AG04449 (cell line): ENCODE measurements at places on chromosomes 3 and 15.

GRCh38 chr3:147119346-147119745 is 287.0 kb downstream of the ZIC4 start:
- DNase-seq: no peak

DNA sequence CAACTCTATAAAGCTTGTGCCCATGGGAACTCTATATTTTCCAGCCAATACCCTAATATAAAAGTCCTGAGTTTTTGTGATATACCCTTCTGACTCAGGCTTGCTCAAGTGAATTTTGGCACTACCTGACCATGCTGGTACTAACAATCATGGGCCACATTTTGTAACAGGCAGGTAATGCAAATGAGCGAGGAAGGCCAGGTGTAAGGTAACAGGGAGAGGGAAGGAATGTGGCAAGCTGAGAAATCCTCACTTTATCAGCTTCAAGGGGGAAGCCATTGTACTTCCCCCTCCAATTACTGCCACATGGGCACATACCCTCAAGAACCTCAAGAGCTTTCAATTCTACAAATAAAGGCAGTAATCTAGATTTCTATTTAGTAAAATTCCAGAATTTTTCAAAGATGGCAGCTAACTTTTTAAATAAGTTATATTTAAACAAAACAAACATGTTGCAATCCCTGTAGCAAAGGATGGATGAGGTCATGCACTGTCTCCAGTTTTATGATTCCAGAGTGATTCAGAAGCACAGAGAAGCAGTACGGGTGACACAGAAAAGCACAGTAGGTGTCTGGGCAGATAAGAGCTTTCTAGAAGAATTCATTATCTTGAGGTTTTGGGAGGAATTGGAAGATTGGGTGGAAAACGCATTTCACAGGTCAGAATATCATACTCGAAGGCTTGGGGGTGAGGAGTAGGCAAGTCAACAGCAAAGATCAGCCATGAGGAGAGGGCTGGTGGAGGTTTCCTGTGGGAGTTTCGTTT is 87.6 kb downstream of the FOXP1 start:
- peak; percentile 82 for DNase-seq

- DNase-seq: no peak
Measured at GRCh38 chr3:133742351-133743091, 3.7 kb upstream of the TF start.

- DNase-seq: no peak
Measured at GRCh38 chr3:149967086-149967685, 3.5 kb downstream of the PFN2 start.

- no peak for DNase-seq
Measured at GRCh38 chr3:14358426-14359211, 43.8 kb upstream of the SLC6A6 start.

GRCh38 chr15:48798319-48798718 is 12.6 kb downstream of the CEP152 start:
- no peak for DNase-seq

- DNase-seq: peak; percentile 71
Measured at GRCh38 chr15:49877117-49877872, 241.7 kb downstream of the ATP8B4 start.

DNA sequence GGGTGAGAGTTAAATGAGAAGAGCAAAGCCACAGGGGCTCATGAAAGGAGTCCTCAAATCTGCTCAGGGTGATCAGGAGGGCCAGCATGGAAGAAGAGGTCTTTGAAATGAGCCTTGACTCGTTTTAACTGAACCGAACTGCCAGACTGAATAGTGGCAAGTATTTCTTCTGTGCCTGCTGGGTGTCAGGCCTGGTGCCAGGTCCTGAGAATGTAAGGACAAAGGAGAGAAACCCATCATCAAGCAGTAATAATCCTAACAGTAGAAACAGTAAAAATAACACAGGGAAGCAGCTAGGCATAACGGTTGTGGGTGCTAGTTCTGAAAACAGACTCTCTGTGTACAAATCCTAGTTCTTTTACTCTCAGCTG is 40.4 kb upstream of the SMAD3 start:
- DNase-seq: no peak

DNA sequence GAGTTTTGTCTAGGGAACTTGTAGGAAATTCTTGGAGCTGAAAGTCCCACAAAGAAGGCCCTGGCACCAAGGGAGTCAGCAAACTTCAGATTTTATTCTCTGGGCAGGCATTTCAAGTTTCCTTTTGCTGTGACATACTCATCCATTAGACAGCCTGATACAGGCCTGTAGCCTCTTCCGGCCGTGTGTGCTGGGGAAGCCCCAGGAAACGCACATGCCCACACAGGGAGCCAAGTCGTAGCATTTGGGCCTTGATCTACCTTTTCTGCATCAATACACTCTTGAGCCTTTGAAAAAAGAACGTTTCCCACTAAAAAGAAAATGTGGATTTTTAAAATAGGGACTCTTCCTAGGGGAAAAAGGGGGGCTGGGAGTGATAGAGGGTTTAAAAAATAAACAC is 15.0 kb downstream of the TIGIT start:
- no peak for DNase-seq

DNA sequence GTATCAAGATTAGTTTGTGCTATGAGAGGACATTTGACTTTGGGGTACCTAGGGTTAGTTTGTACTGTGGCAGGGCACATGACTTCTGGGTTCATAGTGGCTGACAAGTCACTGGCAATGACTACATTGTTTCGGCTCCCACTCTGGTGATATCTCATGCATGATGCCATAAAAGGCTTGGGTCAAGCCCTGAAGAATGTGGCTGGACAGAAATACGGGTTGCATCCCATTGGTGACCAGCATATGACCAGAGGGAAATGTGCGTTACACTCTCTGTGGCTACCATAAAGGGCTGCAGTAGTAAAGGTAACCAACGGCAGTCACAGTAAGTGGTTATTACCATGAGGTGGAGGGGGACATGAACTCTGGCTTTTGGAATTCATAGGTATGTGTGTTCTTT is 18.4 kb downstream of the THOC7 start:
- no peak for DNase-seq

GRCh38 chr3:17129556-17129955 is 244.8 kb downstream of the PLCL2 start:
- no peak for DNase-seq
